ENCODE measurements at places on chromosomes 12 and 14.

DNA sequence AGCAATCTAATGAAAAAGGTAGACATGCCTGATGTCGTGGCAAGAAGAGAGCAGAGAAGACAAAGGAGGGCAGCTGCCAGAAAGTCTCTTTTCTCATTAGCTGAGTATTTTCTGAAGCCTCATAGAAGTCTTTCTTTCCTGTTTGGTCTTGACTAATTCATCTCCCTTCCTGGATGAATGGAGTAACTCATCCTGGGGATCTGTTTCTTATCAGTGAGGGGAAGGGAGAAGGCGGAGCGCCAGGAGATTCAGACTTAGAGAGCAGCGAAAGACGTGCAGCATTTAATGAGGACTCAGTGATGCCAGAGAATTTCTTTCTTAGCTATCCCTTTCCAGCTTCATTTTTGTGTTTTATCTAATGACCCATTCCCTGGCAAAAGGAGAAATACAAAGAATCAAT is 89.4 kb downstream of the SLC15A4 start:
- DNase-seq, result peak; percentile 48

DNA sequence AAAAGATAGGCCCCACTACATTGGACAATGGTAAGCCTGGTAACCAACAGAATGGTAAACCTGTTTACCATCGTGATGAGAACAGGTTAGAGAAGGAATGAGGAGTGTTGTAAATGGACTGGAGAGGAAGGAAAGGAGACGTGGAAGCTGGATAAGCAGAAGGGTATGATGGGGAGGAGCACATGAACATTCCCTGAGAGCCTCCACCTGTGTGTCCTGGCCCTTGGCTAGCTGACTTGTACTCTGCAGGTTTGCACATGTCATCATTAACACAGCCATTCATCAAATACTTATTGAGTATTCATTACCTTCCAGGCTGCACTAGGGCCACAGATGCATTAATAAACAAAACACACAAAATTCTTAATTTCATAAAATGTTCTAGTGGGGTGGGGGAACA is 4.3 kb upstream of the IL26 start:
- DNase-seq, result no peak

- DNase-seq, result no peak
Measured at GRCh38 chr14:100073576-100074430, 8.6 kb downstream of the EVL start.

DNA sequence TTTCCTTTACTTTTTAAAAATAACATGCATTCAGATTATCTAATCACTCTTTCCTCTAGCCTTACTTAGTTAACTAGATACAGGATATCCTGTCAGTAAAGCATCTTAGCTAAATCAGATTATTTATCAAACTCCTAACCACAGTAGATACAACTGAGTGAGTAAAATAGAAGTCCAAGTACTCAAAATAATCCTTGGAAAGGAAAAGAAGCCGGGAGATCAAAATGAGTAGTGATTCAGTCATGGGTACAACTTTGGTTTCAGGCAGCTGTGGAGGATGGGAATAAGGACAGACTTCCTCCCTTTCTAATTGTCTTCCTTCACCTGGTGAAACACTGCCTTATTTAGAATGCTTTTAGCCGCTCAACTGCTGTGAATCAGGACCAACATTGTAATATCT is 29.4 kb downstream of the GNG2 start:
- DNase-seq, result no peak

DNA sequence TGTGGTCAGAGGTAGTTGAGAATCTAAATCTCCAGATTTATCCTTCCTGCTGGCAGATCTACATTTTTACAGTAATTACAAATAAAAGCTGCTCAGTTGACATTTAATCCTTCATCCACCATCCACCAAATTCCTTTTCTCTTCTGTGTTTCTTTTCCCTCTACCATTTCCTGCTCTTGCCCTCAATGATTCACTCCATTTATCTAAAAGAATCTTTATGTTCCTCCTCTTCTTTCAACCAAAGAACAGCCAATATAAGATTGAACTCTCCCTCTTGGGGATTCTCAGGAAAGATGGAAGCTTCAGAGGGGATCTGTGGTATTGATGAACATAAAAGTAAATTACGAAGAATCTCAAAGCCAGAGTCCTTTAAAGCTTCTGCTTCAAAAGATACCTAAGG is 4.4 kb downstream of the MAP4K5 start:
- no peak for DNase-seq

DNA sequence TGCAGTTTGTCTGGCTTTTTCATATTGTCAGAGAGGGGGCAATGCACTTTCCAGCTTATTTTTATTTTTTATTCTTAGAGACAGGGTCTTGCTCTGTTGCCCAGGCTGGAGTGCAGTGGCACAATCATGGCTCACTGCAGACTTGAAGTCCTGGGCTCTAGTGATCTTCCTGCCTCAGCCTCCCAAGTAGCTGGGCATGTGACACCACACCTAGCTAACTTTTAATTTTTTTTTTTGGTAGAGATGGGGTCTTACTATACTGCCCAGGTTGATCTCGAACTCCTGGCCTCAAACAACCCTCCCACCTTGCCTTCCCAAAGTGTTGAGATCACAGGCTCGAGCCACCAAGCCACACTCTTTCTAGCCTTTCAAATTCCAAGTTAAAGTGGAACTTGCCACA is 3.9 kb upstream of the A2ML1 start:
- DNase-seq, result no peak

GRCh38 chr12:15733136-15733535 is 56.1 kb downstream of the EPS8 start:
- DNase-seq, result no peak

GRCh38 chr12:83537428-83538053 is 850.8 kb downstream of the TMTC2 start:
- DNase-seq, result no peak

DNA sequence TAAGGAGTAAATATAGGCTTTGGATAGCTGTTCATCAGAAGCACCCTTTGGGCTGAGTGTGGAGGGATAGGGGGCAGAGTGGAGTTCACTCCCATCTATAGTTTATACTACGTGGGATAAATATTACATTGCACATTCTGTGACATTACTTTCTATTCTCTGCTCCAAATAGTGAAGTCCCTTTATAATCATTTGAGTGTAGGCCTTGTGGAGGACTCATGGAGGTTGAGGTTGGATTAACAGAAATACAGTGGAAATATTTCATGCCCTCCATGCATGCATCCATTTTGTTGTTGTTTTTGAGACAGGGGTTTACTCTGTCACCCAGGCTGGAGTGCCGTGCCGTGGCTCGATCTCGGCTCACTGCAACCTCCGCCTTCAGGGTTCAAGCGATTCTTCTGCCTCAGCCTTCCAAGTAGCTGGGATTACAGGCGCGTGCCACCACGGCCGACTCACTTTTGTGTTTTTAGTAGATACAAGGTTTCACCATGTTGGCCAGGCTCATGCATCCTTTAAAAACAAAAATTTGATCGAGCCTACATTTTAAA is 1.4 kb downstream of the CHPT1 start:
- DNase-seq, result peak; percentile 47

DNA sequence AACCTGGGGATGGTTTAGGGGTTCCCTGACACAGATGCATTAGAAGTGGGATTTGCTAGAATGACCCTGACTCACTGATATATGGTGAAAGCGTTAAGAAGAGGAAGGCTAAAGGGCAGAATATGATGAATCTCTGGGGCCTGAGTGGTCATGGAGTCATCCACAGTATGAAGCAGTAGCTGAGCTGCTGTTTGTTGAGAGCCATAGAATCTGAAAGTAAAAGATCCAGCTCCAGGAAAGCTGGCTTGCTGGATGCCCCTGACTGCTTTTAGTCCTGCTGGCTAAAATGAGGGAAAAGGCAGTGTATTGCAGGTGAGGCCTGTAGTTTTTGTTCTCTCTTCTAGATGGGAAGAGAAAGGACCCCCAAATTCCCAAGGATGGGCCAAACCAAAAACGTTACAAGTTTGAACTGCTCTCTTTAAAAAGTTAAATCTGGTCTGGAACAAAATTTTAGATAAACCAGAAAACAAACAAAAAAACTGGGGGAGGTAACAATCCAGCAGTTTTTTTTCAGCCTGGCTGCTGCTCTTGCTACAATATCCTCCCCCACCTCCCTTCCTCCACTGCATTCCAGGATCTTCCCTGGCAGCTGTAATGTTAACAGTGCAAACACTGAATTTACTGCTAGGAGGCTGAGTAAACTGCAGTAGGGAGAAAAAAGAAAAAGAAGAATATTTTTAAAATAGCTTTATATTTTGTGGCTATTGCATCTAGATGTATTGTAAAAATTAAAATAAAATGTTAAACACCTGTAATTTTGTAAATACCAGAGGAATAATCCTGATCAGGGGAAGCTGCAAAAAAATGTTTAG is 16.5 kb downstream of the SEL1L start:
- DNase-seq, result peak; percentile 66

DNA sequence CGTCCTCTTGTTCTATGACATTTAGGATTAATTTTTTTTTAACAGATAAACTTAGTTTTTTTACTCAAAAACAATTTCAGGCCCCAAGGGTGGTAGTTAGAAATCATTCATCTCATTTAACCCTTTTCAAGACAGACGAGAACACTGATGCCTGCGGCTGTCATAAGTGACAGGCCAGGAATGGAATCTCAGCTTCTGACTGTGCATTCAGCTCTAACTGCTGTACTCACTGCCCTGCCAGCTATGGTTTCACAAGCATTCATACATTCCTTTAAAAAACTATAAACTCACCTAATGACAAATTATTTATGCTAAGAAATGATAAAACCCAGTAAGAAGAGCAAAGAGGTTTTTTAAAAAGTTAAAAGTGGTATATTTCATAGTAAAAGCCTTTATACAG is 8.8 kb downstream of the DENND5B start:
- no peak for DNase-seq

DNA sequence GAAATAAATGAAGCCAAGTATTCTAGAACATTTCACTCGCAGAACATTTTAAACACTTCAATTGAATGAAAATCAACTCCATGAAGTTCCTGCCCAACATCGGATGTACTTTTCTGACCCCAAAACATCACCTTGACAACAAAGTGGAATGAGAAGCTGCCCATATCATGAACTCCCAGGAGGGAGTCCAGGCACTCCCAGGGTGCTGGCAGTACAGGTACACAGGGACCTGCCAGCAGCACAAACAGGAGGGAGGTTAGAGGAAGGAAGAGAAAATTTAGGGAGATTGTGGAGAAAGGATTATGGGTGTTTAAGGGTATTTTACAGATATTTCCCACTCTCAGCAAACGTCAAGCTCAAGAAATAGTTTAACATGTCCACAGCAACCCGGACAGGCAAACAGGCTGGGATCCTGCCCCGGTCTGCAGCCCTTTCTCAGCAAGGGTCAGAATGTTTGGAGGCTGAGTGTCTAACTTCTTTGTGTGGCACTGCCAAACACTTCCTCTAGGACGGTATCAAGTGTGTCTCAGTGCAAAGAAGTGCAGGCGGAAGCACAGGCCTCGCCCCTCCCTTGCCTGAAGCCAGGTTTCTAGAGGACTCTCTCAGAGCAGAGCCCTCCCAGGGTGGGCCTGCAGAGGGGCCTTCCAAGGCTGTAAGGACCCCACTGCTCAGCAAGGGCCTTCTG is 72.2 kb downstream of the SETD3 start:
- DNase-seq, result no peak

DNA sequence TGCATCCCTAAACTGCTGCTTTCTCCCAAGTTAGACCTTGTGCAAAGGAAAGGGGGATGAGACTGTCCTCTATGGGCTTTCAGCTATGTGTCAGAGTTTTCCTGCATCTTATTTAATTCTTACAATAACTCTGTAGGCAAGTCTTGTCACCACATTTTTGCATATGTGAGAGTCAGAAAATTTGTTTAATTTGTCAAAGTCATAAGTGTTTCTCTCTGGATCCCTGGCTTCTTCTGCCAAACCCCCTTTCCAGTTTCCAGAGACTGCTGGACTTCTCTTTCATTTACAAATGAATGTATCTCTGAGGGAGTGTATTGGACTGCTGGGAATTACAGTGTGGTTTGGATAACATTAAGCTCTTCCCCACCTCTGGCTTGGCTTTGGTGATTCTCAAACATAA is 877.6 kb upstream of the SEL1L start:
- DNase-seq, result no peak

DNA sequence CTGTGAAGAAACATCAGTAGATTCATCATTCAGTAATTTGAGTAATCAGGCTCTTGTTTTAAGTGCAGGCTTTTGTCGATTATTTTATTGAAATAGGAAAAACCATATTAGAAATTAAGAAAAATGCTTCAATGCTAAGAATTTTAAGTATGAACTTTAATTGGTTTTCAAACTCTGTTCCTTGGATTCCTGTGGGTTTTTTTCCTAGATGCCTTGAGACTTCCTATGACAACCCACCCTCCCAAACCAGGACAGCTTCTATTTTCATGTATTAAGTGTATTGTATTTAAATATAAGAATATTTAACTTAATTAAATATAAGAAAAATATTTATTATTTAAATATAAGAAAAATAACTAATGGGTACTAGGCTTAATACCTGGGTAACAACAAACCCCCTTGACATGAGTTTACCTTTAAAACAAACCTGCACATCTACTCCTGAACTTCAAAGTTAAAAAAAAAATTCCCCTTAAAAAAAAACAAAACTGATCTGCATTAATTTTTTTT is 3.0 kb downstream of the ARHGAP5 start:
- DNase-seq, result no peak

DNA sequence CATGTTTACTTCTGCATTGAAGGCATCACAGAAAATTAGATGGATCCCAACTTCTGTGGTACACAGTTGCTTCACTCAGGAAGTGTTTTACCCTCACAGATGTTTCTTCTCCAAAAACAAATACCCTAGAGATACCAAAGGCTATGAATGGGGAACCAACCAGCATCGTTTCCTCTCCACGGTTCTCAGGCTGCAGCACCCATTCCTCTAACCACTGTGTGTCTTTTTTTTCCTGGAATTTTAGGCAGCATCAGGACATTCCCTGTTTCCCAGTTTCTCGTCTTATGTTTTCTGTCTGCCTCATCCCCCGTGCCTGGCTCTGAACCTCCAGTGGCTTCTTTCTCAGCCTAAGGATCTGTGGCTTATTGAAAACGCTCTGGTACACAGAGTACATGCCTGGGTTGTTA is 72.0 kb upstream of the TBX5 start:
- no peak for DNase-seq

DNA sequence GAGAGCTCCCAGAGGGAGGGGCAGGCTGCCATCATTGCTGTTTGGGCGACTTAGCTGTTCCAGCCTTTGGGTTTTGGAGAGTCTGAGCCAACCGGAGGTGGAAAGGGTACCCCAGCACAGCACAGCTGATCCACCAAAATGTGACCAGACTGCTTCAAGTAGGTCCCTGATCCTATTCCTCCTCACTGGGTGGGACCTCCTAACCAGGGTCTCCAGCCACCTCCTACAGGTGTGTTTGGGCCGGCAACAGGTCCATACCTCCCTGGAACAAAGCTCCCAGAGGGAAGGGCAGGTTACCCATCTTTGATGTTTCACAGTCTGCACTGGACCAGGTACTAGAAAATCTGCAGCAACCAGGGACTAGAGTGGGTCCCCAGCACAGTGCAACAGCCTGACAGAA is 53.8 kb downstream of the CAND1 start:
- DNase-seq, result no peak

GRCh38 chr12:66756631-66757030 is 77.8 kb upstream of the GRIP1 start:
- no peak for DNase-seq

DNA sequence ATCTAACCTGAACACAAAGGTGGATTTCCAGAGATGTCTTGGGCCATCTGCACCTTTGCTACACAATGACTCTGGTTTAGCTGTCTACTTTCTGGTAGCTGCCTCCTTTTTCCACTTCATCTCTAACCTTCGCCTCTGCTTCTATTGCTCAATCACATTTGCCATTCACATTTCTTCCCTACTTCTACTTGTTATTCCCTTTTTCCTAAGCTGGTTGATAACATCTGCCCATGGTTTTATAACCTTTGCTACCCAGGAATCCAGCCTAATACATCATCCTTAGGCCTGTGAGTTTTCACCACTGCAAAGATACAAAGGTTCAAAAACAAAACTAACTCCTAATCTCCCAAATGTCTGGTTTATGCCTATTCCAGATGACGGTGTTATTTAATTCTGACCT is 13.2 kb downstream of the SPPL3 start:
- no peak for DNase-seq
